ENCODE measurements at places on chromosomes 4 and X.

GRCh38 chr4:142558851-142559250 is 287.2 kb downstream of the INPP4B start:
- no peak for DNase-seq

GRCh38 chrX:133307637-133308498 is 89.7 kb upstream of the TFDP3 start:
- no peak for DNase-seq

- no peak for DNase-seq
Measured at GRCh38 chr4:38233727-38234480, 273.7 kb downstream of the PTTG2 start.

- DNase-seq: no peak
Measured at GRCh38 chr4:41670982-41671381, 77.5 kb downstream of the PHOX2B start.

All from stimulated activated CD8-positive, alpha-beta memory T cell treated with anti-CD3 and anti-CD28 coated beads, Interleukin-7, amount 100 ng/mL, for 4 hours (primary cell).